Sciatic nerve (tissue), 2 donors: ENCODE measurements at places on chromosomes 7 and 10.

GRCh38 chr7:151626422-151627115, 106.9 kb upstream of the RHEB start:
- no peak for DNase-seq

DNA sequence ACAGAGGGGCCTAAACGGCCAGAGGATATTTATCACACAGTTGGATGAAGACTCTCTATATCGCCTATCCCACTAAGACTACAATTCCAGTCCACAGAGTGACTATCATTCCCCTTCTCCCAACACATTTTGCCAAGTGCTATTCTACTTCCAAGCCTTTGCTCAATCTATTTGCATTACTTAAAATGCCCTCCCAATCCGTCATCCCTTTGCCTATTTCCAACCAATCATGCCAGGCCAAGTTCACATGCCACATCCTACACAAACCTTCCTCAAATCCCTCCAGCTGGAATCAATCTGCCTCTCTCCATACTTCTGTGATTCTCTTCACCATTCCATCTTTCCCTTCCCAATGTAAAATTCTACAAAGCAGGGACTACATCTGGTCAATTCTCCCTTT, 38.2 kb downstream of the SMURF1 start:
- no peak for DNase-seq

DNA sequence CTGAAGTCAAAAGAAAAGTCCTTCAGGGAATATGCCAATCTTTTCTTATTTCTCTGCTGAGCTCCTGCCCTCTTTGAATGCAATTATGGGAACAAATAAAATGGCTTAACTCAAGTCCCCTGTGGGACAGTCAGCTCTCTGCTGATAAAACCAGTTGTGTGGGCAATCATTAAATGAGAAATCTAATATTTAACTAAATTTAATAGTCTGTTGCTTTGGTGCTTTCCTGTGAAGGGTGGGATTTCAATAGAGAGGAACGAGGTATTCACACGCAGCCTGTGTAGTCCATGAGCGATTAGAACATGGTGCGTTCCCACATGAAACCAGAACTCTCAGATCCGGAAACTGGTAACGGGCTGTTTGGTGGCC, 138.4 kb downstream of the PAXIP1 start:
- no peak for DNase-seq

DNA sequence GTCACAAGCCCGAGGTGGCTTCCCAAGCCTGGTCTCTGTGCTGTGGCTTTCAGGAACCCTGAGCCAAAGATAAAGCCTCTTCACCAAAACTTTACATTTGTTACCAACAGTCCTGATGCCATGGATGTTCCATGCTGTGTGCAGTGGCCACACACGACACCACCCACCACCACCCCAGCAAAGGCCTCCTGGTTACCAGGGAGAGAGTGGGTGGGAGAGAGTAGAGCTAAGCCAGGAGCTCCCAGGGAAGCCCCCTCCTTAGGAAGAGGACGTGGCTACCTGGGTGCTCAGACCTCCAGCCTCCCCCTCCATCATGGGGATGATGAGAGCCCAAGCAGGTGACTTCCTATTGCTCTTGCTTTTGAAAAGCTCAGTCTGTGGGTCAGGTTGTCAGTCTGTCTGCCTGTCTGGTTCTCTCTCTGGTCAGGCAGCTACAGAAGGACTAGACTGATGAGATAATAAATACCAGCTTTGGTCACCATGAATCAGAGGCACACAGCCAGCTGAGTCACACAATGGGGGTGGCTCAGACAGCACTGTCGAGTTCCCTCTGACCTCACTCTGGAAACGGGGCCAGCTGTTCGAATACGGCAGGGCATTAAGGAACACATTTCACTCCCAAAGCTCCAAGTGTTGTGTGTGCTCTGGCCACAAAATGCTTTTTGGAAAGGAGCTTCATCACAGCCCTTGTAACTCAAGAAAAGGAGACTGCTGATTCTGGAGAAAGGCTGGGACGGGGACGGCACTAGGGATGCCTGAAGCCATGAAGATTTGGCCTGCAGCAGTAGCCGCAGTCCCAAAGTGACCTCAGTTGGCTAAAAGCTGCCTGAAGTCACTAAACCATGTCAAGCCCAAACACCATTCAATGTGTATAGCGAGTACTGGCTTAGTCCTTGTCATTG, 166.0 kb downstream of the FANK1 start:
- DNase-seq = peak; percentile 89

DNA sequence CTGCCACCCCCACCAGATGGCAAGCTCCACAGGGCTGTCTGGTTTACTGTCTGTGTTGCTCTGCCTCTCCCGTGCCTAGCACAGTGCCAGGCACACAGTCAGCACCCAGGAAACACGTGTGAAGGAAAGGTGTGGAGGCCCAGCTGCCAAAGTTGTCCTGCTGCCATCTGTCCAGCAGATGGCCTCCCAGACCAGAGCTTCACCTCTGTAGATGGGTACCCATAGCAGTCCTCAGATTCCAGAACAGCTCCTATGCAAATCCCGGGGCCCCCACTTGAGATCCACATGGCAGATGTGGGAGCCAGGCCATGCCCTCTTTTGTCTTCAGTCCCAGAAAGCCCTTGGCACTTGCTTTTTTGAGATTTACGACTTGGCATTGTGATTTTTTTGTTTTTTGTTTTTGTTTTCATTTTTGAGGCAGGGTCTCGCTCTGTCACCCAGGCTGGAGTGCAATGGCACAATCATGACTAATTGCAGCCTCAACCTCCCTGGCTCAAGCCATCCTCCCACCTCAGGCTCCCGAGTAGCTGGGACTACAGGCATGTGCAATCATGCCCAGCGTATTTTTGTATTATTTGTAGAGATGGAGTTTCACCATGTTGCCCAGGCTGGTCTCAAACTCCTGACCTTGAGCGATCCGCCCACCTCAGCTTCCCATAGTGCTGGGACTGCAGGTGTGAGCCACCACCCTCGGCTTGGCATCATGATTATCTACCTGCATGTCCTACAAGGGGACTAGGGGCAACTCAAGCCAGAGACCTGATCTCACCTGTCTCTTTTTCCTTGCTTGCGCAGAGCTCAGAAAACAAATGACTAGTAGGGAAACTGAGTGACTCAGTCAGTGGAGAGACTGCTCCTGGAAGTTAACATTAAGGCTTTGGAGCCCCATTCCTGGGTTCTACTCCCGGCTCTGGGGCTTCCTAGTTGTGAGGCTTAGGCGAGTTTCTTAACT, 16.9 kb upstream of the PALD1 start:
- DNase-seq = peak; percentile 72

DNA sequence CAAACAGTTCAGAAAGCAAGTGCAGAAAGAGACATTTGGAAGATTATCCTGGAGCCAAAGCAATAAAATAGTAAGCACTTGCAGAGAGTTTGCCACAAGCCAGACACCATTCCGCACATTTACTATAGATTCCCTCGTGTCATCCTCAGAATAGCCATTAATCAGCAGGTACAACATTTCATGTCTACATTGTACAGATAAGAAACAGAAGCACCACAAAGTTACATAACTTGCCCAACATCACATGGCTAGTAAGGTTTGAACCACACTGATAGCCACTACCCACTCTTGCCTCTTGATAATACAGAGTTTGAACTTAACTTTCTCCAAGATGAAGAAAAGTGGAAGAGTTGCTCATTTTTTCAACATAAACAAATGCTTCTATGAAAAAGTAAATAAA, 40.6 kb upstream of the GHITM start:
- no peak for DNase-seq

- DNase-seq = no peak
These were observed 441.7 kb downstream of the TYW1 start for GRCh38 chr7:67438198-67438882.

- no peak for DNase-seq
These were observed 30.8 kb downstream of the SLC16A9 start for GRCh38 chr10:59678884-59679301.

- no peak for DNase-seq
These were observed 3.2 kb upstream of the FGFR2 start for GRCh38 chr10:121601458-121601857.

GRCh38 chr7:81662531-81662930, 107.3 kb downstream of the HGF start:
- no peak for DNase-seq

GRCh38 chr10:82874671-82875070, 999.7 kb downstream of the NRG3 start:
- DNase-seq = no peak

- DNase-seq = no peak
These were observed 1005.3 kb upstream of the SORCS1 start for GRCh38 chr10:108169846-108170245.

DNA sequence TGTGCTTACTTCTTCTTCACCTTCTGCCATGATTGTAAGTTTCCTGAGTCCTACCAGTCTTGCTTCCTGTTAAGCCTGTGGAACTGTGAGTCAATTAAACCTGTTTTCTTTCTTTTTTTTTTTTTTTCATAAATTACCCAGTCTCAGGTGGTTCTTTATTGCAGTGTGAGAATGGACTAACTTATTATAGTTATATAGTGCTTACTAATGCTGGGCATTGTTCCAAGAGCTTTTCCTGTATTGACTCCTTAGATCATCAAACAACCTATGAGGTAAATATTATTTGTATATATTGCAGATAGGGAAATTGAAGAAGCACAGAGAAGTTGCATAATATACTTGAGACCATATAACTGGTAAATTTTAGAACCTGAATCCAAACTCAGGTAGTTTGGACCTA, 98.1 kb downstream of the MBL2 start:
- no peak for DNase-seq

DNA sequence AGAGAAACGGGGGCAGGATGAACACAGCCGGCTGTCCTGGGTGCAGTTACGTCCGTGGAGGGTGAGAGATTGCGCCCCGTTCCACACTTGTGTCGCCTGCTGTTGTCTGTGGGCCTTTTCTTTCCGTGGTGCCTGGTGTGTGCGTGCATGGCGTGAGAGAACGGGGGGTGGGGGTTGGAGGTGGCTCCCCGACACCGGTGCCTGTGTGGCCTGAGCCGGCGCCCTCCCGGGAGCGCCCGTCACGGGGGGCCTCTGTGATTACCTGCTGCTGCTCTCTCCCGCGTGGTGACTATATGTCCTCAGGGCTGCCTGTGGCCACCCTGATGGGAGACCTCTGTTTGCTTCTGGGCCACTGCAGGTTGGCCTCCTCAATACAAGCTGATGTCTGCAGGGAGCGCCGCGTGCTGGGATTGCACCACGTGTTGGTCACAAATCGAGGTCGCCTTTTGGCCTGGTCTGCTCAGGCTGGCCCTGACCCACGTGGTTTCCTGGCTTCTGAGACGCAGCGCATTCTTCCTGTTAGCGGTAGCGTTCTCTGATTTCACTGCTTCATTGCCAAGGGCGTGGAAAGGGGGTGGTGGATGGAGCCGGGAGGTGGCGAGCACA, 10.9 kb upstream of the AP5Z1 start:
- DNase-seq = no peak

- DNase-seq = no peak
These were observed 42.9 kb upstream of the TSPAN13 start for GRCh38 chr7:16710651-16711050.

DNA sequence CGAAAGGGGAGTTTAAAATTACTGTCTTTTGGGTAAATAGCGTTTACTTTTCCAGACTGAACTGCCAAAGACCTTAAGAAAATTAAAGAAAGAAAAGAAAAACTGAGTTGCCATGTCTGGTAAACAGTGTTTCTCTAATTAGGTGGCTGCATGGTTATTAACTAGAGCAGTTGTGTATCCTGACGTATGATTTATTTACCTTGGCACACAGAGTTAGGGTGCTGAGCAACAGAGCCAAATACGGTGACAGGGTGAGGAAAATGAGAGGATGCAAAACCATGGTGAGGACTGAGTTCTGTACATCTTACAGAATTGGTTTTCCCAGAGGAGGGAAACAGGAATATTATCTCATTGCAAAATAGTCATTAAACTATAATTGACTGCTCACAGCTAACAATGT, 546.4 kb upstream of the FZD8 start:
- DNase-seq = no peak

- DNase-seq = no peak
These were observed 2.8 kb downstream of the FASTK start for GRCh38 chr7:151077705-151078232.

GRCh38 chr7:110001254-110001938, 1089.5 kb upstream of the LRRN3 start:
- DNase-seq = no peak

GRCh38 chr7:138388673-138389491, 71.2 kb upstream of the TRIM24 start:
- DNase-seq = no peak

GRCh38 chr10:25865267-25865666, 68.8 kb upstream of the MYO3A start:
- DNase-seq = no peak

GRCh38 chr10:112208997-112209396, 25.4 kb upstream of the GPAM start:
- no peak for DNase-seq

GRCh38 chr10:118792526-118792925, 37.8 kb upstream of the CACUL1 start:
- no peak for DNase-seq
